Stimulated activated CD4-positive, alpha-beta T cell treated with anti-CD3 and anti-CD28 coated beads, Interleukin-4, amount 100 ng/mL, for 4 hours (primary cell): ENCODE measurements at places on chromosomes 6 and 20.

DNA sequence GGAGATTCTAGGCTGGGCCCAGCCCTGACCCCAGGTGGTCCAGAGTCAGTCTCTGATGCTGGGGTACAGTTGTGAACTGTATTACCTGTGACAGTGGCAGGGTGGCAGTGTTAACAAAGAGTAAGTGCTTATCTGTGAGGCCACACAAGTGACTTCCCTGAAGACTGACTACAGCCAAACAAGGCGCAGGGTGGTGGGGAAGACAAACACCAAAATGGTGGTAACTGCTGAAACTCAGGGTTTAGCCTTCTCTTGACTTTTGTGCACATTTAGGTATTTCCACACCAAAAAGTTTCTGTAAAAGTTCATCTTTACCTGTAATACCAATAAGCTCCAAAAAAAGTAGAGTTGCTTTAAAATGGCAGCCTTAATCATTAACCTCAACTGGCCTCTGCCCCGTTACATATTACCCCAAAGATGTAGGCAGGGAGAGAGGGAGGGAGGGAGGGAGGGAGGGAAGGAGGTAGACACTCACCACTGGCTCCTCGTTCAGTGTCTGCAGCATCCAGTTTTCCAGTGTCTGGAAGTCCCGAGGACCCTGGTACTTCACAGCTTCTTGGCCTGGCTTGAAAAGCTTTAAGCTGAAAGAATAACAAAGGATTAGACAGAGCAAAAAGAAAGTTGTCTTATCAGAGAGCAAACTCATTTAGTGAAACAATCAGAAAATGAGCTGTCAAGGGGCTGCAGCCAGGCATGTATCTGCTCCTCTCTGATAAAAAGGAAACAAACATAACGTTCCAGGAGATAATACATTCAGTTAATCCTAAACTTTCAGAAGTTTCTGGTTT lies 11.3 kb downstream of the TXNDC5 start:
- no peak for DNase-seq

- no peak for DNase-seq
Measured at GRCh38 chr6:10684618-10685017, 9.8 kb downstream of the C6orf52 start.

- DNase-seq, result no peak
Measured at GRCh38 chr20:25300496-25301170, 52.7 kb downstream of the PYGB start.

- DNase-seq, result no peak
Measured at GRCh38 chr20:33411242-33411641, 9.9 kb upstream of the CDK5RAP1 start.

DNA sequence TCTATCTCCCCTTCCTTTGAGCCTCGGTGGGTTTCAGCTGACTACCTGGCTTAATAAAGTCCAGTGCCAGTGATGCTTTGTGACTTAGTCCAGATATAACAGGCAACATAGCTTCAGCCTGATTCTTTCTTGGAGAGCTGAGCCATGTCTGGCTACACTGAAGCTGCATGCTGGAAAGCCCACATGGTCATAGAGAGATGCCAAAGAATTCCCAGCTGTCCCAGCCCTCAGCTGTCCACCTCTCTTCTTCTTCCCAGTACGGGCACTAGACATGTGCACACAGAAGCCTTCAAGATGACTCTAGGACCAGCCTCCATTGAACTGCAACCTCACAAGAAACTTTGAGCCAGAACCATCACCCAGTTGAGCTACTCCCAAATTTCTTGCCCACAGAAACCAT lies 154.1 kb upstream of the MYLIP start:
- DNase-seq, result no peak

DNA sequence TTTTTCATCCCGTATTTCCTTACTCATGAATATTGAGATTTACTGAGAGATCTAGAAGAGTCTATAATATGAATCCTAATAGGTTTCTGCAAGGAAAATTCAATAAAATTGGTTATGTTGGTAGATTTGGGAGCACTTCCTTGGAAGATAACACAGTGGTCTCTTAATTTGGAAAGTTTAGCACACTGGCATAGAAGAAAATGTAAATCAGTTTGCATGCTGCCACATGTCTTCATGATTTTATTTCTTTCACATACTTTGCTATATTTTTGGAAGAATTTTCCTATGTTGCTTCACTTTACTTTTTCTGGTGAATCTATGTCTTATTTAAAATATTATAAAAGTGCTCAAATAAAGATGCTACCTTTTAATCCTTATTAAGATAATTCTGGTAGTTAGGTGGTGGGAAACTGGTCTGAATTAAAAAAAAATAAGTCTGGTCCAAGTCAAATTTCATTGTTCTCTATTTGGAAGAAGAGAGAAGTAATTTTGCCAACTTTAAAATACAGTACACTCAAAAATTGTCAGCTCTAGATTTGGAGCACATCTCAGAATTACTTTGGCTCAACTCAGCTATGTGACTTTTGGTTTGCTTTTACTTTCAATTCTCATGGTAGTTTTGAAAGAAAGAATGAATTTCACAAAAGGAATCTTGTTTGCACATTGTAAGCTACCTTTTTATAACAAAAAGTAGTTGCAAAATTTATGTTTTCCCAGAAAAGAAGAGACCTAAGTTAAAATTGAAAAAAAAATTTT lies 197.3 kb downstream of the CENPW start:
- no peak for DNase-seq

DNA sequence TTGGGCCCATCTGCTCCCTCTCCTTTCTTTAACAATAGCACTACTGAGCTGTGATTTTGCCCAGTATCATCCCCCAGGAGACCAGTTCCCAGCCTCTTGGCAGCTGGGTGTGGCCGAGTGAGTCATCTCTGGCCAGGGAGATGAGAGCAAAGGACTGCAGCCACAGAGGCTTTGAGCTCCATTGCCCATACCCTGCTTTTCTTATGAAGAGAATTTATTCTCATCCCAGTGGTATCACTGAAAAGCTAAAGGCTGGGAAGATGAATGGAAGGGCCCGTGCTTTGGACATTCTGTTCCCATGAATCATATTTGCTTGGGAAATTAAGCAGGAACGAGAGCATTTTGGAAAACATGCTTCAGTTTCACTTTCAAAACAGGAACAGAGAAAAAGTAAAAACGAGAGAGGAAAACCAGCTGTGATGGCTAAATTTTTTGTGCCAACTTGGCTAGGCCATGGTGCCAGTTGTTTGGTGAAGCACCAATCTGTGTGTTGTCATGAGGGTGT lies 14.9 kb downstream of the CST3 start:
- no peak for DNase-seq

GRCh38 chr20:36628076-36628475 lies 17.9 kb downstream of the SLA2 start:
- DNase-seq, result no peak

DNA sequence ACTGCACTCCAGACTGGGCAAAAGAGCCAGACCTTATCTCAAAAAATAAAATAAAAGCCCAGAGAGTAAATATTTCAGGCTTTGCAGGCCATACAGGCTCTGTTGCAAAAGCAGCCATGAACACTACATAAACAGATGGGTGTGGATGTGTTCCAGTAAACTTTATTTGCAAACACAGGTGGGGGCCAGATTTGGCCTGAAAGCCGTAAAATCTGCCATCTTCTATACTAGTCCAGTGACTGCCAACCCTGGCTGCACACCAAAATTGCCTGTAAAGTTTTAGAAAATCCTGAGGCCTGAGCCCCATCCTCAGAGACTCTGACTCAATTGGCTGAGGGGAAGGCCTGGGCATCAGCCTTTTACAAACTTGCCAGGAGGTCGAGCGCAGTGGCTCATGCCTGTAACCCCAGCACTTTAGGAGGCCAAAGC lies 103.6 kb downstream of the ZMYND8 start:
- no peak for DNase-seq

DNA sequence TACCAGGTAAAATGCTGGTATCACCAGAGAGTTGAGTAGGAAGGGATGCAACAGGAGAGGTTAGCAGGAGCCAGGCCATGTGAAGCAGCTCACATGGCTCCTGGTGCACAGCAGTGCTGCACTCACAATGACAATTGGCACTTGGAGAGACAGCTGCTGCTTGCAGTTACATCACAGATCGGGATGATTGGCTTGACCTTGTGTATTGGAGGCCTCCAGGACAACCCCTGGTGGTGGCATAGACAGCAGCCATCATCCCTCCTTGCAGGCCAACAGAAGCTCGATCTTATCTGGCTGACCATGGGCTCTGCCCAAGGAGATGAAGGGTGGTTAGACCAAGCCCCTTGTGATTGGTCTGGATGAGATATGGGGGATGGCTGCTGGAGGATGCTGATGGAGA lies 73.0 kb downstream of the EYA2 start:
- no peak for DNase-seq
